ENCODE measurements at places on chromosomes 4 and X.

GRCh38 chrX:643241-643595, 12.6 kb downstream of the SHOX start:
- DNase-seq, result no peak

DNA sequence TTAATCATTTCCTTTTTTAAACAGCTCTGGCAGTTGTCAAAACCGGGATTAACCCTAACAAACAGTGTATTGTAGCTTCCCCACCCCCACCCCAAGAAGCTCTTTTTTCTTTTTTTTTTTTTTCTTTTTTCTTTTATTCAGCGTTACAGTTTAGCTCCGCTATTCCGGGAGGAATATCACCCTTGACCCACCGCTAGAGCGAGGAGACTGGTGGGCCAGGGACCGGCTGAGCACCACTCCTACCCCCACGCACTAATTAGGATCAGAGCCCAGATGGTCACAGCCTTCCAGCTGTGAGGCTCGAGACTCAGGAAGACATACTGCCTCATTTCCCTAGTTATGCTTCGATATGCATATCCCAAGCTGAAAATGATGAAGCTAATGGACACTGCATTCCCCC, 2.0 kb downstream of the PARM1 start:
- no peak for DNase-seq

DNA sequence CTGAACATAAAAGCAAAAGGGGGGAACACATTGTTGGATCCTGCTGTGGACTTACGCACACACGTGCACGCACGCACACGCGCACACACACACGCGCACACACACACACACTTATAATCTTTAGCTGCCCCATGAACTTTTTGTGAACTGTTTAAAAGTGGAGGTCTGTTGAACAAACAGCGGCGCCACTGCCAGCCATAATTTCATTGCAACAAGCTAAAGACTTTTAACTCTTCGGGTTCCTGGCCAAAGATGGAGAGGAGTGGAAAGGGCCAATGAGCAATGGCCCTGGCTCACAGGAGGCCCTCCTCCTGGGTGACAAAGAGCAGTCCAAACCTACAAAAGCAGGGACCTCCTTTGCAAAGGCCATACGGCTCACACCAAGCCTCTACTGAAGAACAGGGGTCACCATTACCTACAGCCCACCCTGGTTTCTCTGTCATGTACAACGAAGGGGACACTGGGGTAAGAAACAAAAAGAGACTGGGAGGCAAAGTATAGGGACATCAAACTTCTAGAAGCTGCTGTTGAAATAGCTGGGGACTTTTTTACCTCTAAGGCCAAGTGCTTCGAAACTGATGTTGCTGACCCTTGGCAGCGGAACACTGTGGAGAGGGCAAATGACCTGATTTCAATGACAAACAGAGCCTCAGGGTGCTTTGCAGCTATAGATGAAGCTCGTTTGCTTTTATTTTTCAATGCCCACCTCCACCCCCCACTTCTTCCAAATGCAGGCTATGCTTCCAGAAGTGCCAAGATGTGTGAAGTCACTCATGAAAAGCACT, 16.7 kb downstream of the BCOR start:
- no peak for DNase-seq

DNA sequence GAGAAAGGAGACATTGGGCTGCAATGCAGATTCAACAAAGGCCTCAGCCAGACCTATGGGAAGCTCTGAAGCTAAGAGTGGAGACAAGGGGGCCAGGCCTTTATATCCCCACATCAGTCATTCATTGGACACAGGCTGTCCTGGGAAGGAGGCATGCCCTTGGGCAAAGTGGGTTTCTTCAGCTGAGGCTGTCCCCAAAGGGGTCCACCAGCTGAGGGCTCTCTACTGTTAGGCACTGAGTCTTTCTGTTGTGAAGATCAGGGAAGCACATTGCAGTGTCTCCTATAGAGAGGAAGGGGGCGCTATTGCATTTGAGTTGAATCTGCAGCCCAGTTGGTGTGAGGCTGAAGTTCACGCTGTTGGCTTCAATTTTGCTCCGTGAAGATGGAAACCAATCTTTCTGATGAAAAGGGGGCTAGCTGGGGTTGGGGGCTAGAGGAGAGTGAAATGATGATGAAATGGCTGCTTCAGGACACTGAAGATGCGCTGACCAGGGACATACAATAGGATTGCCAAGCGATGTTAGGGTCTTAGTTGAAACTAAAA, 48.0 kb downstream of the SLC25A5 start:
- DNase-seq, result peak; percentile 25

DNA sequence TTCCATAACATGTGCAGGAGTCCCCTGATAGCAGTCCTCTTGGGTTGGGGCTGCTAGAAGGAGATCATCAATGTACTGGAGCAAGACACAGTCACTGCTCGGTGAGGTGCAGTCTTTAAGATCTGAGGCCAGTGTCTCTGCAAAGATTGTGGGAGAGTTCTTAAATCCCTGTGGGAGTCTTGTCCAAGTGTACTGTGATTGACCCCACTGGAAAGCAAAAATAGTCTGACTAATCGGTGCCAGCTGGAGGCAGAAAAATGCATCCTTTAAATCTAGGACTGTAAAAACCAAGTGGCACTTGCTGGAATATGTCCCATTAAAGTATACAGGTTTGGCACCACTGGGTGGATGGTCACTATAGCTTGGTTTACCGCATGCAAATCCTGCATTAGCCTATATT, 31.1 kb downstream of the SULT1E1 start:
- DNase-seq, result no peak

GRCh38 chr4:1502976-1503375, 96.7 kb upstream of the NKX1-1 start:
- DNase-seq, result no peak

DNA sequence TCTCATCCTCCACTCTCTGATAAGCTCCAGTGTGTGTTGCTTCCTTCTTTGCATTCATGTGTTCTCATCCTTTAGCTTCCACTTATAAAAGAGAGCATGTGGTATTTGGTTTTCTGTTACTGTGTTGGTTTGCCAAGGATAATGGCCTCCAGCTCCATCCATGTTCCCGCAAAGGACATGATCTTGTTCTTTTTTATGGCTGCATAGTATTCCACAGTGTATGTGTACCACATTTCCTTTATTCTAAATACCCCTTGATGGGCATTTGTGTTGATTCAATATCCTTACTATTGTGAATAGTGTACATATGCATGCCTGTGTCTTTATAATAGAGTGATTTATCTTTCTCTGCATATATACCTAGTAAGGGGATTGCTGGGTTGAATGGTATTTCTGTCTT, 155.1 kb downstream of the DCK start:
- no peak for DNase-seq

DNA sequence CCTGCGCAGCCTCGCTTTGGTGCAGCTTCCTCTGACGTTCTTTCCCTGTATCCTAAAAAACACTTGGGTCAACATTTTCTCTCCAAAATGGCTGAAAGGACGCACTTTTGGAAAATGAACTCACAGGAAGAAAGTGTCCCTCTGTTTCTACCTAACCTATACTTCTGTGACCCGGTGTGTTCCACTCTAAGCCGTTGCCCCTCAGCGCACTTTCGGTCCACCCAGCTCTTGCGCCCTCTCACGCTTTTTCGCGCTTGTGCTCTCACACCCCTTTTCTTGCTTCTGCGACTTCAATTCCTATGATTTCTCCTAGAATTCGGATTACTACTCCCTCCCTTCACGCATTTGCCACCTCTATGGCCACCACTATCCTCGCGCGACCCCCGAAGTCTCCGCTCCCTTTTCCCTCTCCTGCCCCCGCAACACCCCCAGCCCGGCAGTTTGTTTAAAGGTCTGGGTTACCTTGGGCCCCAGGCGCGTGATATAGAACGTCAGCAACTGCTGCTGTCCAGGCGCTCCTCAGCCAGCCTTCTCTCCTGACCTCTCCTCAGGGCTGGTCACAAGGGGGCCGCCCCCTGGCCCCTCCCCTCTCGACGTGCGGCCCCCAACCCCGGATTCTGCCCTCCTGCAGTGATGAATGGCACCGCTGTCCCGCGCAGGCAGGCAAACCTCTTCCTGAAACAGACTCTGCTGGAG, at the start of gene USP51:
Gene USP51 (minus strand): TSS at position 535 of the 696 bp plus-strand sequence. CDS start 909 bp downstream, outside the sequence.
- DNase-seq, result no peak

DNA sequence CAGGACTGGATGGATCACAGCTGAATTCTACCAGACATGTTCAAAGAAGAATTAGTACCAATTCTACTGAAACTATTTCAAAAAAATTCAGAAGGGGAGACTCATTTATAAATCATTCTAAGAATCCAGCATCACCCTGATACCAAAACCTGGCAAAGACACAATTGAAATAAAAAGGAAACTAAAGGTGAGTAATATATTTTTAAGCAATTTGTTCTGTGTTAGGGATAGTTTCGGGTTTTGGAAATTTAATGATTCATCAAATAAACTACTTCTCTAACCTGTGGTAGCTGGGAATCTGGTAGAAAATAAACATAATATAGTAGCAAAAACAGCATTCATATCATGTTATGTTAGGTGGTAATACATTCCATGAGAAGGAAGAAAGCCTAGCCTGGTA, 662.2 kb upstream of the BOD1L1 start:
- DNase-seq, result peak; percentile 24

GRCh38 chrX:7133050-7133440, 14.5 kb upstream of the STS start:
- no peak for DNase-seq

DNA sequence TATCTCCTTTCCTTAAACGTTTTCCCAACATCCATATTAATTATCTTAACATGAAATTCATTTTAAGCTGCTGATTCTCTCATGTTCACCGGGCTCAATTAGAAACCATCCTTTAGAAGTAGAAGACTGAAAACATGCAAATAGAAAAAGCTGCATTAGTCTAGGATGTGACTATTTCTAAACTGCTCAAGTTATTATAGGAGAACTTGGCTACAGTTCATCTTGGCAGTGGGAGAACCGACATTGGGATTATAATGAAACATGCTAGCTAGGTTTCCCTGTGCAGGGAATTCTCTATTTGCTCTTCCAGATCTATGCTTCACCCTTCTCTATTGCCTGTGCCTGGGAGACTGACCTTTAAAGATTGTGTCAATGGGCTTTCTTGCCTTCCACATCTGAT, 151.0 kb upstream of the PPARGC1A start:
- no peak for DNase-seq

- DNase-seq, result no peak
Observed at GRCh38 chr4:185171373-185172071, 28.5 kb downstream of the SLC25A4 start.

GRCh38 chr4:47462799-47463234, 685 bp downstream of the COMMD8 start:
- no peak for DNase-seq

DNA sequence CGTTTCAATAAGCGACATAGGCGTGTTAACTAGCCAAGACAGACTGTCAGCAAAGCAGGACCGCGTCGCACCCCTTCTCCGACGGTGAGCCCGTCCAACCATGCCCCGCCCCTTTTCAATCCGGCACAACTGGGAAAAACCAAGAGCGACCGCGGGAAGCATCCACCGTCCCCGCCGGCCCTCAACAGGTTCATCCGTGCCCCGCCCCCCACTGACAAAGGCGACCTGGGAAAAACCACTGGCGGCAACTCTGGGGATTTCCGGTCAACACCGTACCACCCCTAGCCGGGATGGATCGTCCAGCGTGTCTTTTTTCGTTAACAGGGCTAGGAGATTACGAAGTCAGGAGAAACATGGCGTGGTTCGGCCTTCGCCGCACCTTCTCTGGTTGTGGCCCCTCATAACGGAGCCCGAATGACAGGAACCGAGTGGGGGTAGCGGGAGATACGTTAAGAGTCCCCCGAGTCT, 377 bp downstream of the TIMM17B start:
- peak; percentile 69 for DNase-seq

GRCh38 chr4:61866378-61867030, 666.4 kb downstream of the ADGRL3 start:
- no peak for DNase-seq

GRCh38 chrX:109409181-109409580, 72.7 kb downstream of the GUCY2F start:
- DNase-seq, result no peak

GRCh38 chrX:45842207-45842925, 641.7 kb upstream of the DIPK2B start:
- DNase-seq, result no peak

- no peak for DNase-seq
Observed at GRCh38 chr4:154424810-154425484, 66.7 kb downstream of the DCHS2 start.

- no peak for DNase-seq
Observed at GRCh38 chr4:152938237-152938947, 2.3 kb downstream of the FHDC1 start.

DNA sequence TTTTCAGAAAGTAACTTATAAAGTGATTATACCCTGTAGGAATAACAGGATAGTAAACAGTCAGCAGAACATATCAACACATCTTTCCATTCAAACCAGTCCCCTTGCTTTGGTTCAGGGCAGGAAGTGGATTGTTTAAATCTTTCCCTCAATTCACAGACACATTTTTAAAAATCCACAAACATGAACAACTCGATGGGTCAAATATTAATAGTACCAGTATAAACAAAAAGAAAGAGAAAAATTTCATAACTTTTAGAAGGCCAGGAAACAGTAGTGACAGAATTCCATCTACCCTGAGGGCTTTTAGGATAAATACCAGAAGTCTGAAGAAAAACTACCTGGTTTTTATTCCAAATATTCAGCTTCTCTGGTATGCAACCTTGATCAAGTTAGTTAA, 1072.8 kb upstream of the PABPC4L start:
- DNase-seq, result no peak

DNA sequence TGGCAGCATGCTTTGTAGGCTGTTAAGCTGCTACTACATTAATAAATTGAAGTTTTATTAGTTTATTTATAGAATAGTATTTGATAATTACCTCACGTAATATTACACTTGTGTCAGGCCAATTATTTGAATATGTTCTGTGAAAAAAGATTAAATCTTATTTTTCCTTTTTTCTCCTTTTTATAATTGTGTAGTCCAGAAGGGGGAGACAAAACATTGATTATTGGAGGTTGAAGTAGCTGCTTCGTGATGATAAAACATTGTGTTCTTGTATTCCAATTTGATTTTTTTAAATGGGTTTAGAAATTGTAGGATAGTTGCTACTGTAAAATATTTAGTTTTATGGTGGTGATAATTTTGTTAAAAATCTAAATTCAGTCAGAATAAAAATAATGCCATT, 85.7 kb downstream of the DIAPH2 start:
- DNase-seq, result no peak

DNA sequence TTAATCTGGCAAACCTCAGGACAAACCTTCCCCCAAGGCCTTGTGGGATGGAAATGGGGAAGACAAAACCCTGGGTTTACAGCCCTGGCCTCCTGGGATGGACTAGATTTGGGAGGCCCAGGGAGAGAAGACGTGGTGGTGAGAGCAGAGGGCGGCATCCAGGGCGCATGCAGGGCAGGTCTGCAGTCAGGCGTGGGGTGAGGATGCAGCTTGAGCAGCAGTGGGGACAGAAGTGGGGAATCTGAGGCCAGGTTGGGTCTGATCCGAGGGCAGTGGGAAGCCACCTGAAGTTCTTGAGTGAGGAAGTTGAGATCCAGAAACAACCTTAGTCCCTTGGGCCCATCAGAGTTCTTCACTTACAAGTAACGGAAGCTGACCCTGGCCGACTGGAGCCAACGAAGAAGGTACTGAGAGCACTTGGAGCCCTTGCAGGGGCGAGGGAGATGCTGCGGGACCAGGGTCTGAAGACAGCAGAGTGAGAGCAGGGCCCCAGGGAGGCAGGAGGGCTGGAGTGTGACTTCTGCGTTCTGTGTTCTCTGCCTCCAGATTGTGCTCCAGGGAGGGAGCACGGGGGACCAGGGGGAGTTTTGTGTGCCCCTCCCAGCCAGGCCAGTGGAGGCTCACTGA, 42.0 kb upstream of the GPR78 start:
- no peak for DNase-seq

Data from A172 (cell line).